Skin of body (tissue), 3 donors: ENCODE measurements at places on chromosomes 3 and 15. TPM values are rescaled to one million over a fixed set of nuclear protein-coding genes. Genes with fewer than 3 reads are reported as not detected.

Gene ABI3BP
- total RNA-seq = 51.0 TPM

Gene SH2D7
- total RNA-seq = not detected

Gene ZMYND10
- total RNA-seq = 0.89 TPM

DNA sequence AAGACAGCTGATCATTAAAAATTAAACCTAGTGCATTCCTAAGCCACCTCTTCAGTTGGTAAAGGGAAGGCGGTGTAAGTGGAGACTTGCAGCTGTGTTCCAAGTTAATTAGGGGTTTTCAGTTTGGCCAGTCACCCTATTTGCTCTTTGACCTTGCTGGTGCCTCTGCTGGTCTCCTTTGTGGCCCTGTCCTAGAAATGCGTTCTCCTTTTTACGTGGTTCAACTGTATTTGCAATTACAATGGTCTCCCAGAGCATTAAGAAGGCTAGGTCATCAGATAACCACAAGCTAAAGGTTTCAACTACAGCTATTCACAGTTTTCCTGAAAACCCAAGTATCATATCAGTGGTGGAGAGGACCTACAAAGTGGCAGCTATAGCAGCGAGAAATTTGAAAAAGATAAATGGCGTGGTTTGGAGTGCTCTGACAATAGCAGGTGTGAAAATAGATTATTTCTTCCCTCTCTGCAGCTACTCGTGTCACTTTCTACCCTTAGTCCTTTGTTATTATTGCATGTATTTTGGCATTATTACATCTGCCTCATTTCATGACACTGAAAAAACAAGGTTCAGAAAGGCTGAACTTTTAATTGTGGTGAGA is 203.5 kb upstream of the TBC1D5 start:
- no peak for DNase-seq

GRCh38 chr3:127213381-127213918 is 20.5 kb downstream of the PRR23E start:
- DNase-seq = no peak

GRCh38 chr3:111926266-111926676 is 52.6 kb upstream of the ABHD10 start:
- no peak for DNase-seq

DNA sequence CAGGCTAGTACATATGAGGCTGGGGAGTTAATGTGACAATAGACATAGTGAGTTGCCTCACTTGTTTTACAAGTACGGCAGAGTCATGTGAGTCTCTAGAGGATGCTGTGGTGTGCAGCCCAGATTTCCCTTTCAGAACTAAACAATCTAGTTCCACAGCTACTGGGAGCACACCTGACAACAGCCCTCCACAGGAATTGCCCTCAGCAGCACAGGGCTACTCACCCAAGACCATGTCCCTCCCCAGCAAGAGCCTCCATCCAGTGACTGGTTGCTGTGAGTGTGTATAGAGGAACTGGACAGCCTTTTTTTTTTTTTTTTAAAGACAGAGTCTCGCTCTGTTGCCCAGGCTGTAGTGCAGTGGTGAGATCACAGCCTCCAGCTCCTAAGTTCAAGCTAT is 40.2 kb upstream of the UBE2E2 start:
- no peak for DNase-seq
